ENCODE measurements at places on chromosomes 2 and 18.

DNA sequence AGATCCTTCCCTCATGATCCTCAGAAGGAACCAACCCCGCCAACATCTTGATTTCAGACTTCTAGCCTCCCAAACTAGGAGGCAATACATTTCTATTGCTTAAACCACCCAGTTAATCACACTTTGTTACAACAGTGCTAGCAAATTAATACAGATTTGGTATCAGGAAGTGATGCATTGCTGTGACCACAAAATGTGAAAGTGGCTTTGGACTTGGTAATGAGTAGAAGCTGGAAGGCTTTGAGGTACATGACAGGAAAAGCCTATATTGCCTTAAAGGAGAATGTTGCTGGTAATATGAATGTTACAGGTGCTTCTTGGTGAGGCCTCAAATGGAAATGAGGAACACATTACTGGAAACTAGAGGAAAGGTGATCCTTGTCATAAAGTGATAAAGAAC, 260.3 kb downstream of the SATB2 start:
- no peak for DNase-seq

GRCh38 chr2:56813490-56813889, 629.7 kb downstream of the CCDC85A start:
- no peak for DNase-seq

GRCh38 chr18:10442551-10442971, 11.9 kb upstream of the APCDD1 start:
- DNase-seq: no peak

GRCh38 chr2:226122041-226122440, 677.6 kb downstream of the IRS1 start:
- no peak for DNase-seq

- no peak for DNase-seq
These were observed 1.6 kb upstream of the EPC2 start for GRCh38 chr2:148642891-148643416.

DNA sequence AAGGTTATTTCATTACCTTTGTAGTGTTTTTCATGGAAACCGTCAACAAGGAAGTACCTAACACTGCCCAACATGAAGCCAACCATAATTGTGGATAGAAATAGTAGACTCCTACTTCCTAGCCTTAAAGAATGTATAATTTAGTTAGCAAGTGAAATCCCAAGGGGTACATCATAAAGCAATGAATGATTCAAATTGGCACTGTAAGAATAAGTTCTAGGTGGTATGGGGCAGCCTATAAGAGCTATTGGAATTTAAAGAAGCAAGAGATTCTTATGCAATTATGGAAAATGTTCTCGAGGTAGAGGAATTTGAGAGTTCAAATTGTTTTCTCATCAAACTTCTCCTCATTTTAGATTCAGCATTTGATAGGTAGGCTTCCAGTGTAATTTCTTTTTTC, 157.9 kb downstream of the FMNL2 start:
- no peak for DNase-seq

GRCh38 chr2:37402636-37403035, 58.2 kb downstream of the QPCT start:
- DNase-seq: no peak

DNA sequence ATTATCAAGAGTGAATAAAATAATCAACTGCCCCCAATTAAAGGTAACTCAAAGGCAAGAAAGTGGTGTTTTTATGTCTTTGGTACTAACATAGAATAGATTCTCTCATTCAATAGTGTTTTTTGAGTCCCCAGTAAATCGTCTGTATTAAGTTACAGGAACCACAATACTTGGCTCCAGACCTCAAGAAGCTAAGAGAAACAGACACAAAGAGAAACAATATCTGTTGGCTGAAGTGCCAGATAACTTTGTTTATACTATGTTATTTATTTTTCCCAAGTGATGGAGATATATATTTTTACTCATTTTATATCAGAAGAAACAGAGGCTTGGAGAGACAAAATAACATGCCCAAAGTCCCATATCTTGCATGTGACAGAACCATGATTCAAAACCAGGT, 201.7 kb upstream of the HNRNPA3 start:
- no peak for DNase-seq

DNA sequence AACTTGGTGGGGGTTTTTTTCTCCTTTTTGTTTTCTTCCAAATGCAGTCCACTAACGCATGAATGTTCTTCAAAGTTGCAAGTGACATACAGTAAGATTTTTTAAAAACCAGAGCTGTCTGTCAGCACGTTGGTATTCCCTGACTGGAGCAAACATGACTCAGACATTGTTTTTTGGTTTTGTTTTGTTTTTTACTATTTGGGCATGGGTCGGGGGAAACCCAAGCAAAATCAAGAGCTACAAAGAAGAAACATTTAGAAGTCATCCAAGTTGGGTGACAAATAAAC, 726 bp upstream of the CCDC88A start:
- no peak for DNase-seq

GRCh38 chr2:34549710-34550345, 950.7 kb upstream of the FAM98A start:
- no peak for DNase-seq

DNA sequence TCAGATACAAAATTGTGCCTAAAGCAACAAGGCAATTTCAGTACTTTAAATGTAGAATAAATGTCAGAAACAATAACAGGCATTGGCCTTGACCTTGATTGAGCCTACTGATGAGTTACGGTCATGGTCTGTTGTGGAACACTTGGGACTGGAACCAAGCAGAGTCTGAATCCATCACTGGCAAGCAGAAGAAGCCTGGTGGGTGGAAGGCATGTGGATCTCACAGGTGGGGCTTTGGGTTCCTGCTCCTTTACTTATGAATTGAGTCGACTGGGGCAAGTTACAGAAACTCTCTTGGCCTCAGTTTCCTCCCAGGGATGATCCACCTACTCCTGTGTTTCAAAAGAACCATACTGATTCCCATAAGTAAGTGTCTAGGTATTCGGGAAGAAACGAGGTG, 102.3 kb downstream of the KCNF1 start:
- DNase-seq: no peak

DNA sequence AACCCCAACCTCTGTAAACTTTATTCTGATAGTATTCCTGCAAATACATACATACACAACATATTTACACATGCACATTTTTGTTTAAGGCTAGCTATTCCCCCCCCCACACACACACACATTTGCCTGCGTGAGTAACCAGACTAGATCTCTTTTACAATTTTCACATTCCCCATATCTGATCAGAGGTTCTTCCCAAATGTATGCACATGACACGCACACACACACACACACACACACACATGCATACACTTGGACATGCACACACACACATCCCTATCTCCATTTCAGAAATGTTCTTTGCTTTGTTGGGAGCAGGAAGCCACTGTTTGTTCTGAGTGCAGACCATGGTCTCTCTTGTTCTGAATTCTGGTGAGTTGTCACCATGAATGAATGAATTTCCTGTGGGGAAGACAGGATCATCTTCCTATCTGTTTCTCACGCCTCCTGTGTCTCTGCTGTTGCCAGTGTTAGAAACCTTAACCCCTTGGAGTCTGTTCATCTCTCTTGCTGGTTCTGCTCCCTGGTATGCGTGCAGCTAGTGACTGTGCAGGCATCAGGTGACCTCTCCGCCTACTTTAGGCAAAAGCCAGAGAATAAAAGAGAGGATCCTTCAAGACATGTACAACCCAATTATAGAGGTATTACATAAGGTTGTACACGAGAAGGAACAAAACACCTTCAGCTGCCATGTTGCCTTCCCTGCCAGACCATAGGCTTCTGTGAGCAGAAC, 251.0 kb upstream of the RAB12 start:
- DNase-seq: no peak

- no peak for DNase-seq
These were observed 124.1 kb upstream of the LGALSL start for GRCh38 chr2:64329848-64330247.

GRCh38 chr18:23459530-23459921, 6.4 kb downstream of the RIOK3 start:
- no peak for DNase-seq

- no peak for DNase-seq
These were observed 29.0 kb downstream of the GRHL1 start for GRCh38 chr2:9980520-9980919.

- no peak for DNase-seq
These were observed 72.7 kb upstream of the MGAT5 start for GRCh38 chr2:134181219-134181618.

DNA sequence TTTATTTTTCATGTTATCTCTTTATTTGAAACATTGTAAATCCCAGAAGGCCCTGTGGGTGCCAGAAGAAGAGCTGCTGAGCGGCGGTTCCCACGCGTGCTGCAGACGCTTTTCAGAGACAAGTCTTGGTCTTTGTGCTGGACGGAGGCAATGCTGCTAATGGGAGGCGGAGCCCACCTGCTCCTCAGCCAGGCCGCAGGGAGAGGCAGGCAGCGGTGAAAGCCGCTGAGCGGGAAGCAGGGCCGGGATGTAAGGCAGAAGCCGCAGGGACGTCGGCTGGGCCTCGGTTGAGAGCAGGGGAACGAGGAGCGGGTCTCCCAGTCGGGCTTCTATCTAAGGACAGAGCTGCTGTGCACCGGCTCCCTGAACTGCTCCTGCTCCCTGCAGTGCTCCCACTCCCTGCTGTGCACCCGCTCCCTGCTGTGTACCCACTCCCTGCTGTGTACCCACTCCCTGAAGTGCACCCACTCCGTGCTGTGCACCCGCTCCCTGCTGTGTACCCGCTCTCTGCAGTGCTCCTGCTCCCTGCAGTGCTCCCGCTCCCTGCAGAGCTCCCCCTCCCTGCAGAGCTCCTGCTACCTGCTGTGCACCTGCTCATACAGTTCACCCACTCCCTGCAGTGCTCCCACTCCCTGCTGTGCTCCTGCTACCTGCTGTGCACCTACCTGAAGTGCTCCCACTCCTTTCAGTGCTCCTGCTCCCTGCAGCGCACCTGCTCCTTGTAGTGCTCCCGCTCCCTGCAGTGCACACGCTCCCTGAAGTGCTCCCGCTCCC, 16.4 kb downstream of the TMEM18 start:
- DNase-seq: no peak

DNA sequence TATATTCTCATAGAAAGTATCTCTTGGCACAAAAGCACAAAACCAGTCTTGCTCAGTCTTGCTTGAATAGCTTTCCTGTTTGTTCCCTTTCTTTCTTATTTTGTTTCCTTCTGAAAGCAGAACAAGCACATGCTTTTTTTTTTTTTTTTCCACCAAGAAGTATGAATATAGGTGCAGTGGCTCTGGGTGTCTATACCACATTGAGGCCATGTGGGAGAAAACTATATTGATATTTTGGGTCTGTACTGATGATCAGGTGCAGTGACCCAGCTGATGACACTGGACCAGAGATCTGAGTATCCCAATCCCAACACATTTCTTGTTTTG, 28.7 kb downstream of the GEMIN6 start:
- DNase-seq: no peak

DNA sequence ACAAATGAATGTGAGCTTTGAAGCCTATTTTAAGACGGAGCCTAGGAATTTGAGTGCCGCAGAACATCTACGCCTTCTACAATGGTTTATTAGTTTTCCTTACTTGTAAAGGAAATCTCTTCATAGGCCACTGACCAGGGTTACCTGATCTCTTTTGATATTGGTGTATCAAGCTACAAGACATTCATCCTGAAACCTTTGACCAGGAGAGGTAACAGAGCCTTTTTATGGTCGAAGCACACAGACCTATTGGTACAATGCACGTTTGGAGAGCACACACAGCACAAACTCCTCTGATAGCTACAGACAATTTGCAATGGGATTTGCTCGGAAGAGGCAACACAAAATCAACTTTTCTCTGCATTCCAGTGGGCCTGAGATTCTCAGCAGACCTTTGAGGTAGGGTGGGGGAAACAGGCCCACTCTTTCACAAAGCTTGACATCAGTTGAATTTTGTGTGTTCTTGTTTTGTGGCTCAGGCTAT, 12.8 kb downstream of the MYCN start:
- no peak for DNase-seq

- no peak for DNase-seq
These were observed 18.8 kb downstream of the PTRHD1 start for GRCh38 chr2:24774373-24774772.

GRCh38 chr2:15189216-15189615, 371.9 kb downstream of the NBAS start:
- DNase-seq: no peak

- DNase-seq: no peak
These were observed 1.3 kb upstream of the KCMF1 start for GRCh38 chr2:84969511-84970209.

DNA sequence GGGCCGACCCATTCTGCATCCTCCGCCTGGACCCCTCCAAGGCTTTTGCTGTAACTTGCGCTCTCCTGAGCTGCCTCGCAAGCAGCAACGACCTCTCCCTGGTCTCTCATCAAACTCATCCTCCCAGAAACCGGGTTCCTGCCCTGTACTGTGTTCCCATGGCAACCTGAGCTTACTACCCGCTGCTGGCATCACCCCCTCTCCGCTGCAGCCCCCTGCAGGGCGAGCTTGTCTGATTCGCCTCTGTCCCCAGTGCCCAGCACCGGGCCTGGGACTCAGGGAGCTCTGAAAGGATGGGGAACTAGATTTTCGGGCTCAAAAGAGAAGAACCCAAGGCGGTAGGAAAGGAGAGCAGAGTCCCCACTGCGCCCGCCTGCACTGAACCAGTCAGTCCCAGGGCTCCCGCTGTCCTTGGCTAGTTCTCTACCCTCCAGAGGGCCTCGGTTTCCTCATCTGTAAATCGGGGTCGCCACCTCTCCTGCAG, 463 bp downstream of the HS1BP3 start:
- DNase-seq: no peak

DNA sequence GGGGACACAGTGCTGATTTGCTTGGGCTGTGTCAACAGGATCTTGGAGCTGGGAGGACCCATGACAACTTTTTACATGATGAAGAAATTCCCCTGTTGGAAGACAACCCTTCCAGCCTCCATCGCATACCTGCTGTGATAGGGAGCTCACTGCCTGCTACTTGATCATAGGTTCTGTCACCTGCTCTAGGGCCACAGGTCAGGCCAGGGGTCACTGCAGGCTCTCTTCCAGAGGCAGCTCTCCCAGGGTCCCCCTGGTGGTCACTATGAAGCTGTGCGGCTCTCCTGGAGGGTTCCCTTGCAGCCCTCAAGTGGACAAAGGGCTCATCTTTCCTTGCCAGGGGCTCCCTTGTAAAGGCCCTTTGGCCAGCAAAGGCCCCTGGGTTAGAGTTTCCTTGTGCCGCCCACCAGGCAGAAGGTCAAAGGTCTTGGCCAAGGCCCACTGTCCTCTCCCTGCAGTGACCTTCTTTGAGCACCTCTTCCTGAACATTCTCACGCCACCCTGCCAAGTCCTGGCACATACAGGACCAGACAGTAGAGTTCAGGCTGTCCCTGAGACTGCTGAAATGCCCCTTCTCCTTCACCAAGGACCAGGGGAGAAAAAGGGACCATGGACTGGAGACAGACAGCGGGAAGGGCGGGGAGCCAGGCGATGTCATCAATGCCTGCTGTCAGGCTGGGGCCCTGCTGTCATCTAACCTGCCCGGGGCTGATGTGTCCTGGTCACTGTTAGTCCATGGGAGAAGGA, 345.1 kb downstream of the DYSF start:
- DNase-seq: no peak

GRCh38 chr18:63161032-63161760, 158.4 kb downstream of the BCL2 start:
- no peak for DNase-seq
